Fibroblast of the aortic adventitia (primary cell): ENCODE measurements at places on chromosomes 1 and 21. TPM values are rescaled to one million over a fixed set of nuclear protein-coding genes. Genes with fewer than 3 reads are reported as not detected.

DNA sequence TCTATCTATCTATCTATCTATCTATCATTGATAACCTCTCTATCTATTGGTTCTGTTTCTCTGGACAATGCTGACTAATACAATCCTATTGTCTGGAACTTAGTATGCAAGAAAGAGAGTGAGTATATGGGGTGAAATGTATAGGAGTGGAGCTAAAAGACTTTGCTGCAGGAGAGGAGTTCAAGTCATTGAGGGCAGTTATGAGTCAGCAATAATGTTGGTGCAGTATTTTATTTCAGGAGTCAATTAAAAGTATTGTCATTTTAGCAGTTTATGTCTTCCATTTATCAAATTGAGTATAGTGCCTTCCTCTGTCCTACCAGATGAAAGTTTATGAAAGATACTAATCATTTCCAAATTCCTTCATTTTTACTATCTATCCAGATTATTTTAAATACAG is 55.8 kb downstream of the MAP3K7CL start:
- no peak for DNase-seq

DNA sequence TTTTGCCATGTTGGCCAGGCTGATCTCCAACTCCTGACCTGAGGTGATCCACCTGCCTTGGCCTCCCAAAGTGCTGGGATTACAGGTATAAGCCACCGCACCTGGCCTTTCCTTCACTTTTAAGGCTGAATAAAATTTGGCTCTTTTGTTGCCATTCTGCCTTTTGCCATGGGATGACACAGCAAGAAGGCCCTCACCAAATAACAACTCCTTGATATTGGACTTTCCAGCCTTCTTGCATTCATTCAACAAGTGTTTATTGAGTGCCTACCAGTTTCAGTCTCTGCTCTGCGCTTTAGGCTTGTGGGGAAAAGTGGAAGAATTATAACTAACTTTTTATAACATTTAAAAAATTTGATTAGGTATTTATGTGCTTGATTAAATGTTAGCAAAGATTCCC is 1.9 kb upstream of the NVL start:
- no peak for DNase-seq

GRCh38 chr1:42888013-42888633 is 41.7 kb downstream of the ZNF691 start:
- DNase-seq, result no peak

DNA sequence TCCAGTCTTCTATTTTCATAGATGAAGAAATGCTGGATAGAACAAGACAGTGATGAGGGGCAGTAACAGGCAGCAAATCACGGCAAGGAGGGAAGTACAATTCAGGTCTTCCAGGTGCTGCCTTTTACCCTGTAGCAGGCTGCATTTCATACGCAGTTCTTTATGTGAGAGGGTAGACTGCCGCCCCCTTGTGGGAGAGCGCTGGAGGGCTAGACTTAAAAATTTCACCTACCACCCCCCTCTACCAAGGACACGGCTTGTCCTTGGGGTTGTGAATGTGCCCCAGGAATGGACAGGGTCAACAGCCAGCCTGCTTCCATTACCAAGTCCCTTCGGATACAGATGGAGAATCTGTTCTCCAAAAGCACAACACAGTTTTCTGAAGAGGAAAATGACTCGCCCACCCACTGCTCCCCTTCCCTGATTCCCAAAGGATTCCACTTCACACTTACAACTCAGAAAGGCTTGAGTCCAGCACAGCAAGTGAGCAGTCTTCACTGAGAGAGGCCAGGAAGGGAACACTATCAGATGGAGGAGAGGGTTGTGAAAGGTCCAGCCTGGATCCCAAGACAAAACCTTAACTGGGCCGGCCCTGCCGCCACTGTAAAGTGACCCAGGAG is 7.4 kb downstream of the WDR77 start:
- no peak for DNase-seq

- no peak for DNase-seq
Measured at GRCh38 chr1:226754793-226755533, 15.9 kb upstream of the ITPKB start.

DNA sequence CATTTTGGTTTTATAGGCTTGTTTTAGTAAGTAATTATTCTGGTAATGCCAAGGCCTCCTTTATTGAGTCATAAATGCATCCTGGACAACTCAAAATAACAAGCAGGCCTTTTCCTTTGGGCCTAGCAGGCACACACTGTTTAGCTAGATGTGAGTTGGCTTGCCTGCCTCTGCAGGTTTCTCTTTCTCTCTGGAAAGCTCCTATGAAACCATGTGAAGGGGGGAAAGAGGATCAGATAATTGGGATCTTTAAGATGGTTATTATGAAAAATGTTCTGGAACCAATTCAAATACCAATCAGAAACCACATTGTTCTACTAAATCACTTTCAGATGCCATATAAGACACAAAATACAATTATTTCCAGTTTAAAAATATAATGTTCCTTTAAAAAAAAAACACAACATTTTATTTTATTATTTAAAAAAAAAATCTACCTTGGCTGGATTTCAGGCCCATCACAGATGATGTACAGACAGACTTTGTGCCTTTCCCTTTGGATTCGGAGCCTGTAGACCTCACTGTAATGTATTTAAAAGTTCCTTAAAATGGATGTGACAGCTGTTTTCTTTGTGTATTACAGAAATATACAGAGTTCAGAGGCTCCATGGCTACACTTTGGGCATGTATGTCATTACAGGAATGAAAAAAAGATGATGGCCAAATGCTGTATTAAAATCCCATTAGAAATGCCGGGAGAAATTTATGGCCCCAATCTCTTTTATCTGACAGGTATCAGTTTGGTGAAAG is 80.2 kb downstream of the NTMT2 start:
- DNase-seq, result peak; percentile 63

DNA sequence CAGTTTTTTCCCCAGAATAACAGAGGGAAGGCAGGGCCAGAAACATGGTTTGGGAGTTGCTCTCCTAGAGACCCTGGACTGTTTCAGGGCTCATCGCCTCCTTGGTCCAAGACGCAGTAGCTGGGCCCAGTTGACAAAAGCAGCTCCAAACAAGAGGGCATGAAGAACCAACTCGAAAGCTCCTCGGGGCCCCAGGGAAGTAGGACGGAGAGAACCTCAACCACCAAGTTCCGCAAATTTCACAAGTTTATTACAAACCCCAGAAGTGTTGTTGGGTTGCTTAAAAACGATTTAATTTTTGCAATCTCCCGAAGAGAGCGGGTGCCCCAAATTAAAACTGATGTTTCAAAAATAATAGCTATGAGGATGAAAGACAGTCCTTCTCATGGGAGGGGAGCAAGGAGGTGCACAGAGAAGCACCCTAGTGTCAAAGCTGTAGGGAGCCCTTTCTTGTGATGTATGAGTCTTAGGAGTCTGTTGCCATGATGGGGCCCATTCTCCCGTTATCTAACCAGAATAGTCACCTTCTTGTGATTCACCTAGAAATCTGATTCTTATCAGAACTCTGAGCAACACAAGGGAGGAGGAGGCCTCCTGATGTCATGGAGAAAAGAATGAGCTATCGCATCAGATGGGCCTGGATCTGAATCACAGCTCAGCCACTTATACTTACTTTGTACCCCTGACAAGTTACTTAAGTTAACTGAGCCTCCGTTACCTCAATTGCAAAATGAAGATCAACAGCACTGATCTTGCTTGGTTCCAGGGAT is 165.7 kb upstream of the IRF2BP2 start:
- DNase-seq, result no peak

DNA sequence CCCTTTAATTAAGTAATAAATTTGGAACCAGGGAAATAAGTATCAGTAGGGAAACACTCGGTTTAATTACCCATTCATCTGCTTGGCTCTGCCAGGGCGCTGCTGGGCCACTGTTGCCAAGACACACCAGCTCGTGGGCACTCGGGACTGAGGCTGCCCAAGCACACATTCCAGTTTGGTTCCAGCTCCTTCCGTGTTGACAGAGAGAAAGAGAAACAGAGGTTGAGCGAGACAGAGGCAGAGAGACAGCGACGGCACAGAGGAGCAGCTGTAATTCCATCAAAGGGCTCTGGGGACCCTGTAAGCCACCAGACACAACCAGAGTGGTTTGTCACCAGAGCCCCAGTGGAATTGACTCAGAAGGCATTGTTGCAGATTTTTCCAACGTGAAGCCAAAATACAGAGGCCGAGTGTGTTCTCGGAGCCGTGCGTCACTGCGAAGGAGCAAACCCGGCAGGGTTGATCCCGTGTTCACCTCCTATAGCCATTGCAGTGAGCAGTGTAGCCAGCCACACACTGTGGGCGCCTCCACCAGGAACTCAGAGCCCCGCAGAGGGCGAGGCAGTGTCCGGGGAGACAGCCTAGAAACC is 33.5 kb downstream of the SYF2 start:
- DNase-seq, result no peak

- DNase-seq, result no peak
Measured at GRCh38 chr1:2629627-2630497, 3.0 kb downstream of the MMEL1 start.

Gene FMO5
- 1.8 and 3.3 TPM in 2 replicates for total RNA-seq

Gene SPATA21
- not detected in 2 replicates for total RNA-seq

Gene C1orf116
- under 0.01 TPM in 1 of 2 replicates, not detected in the other for total RNA-seq

Gene CHIA
- total RNA-seq, result not detected in 2 replicates
